ENCODE measurements at places on chromosomes 5 and 9. TPM values are rescaled to one million over a fixed set of nuclear protein-coding genes. Genes with fewer than 3 reads are reported as not detected.

Gene PCDHB16
- polyA plus RNA-seq: 7.2 TPM

Gene TAF11L5
- not detected for polyA plus RNA-seq

Gene TTC1
- 70.2 TPM for polyA plus RNA-seq

Gene TERT
- 0.17 TPM for polyA plus RNA-seq

Gene IL13
- not detected for polyA plus RNA-seq

Gene SPIN1
- 176 TPM for polyA plus RNA-seq

Gene NDST1
- polyA plus RNA-seq: 52.3 TPM

Gene KLF9
- polyA plus RNA-seq: 7.0 TPM

Gene KIF4B
- polyA plus RNA-seq: 0.33 TPM

Gene GHR
- 17.9 TPM for polyA plus RNA-seq

Gene IL4
- not detected for polyA plus RNA-seq

Gene PAXX
- polyA plus RNA-seq: 27.0 TPM

Gene PRRX2
- 1.00 TPM for polyA plus RNA-seq

Gene AK8
- 3.2 TPM for polyA plus RNA-seq

Gene GRHPR
- 146 TPM for polyA plus RNA-seq

Gene SEMA6A
- polyA plus RNA-seq: 50.9 TPM

Gene SLC25A2
- not detected for polyA plus RNA-seq

Gene TMEFF1
- 5.4 TPM for polyA plus RNA-seq

Gene OSMR
- 9.8 TPM for polyA plus RNA-seq

Gene CENPP
- polyA plus RNA-seq: 6.3 TPM

Gene SPINK13
- 0.17 TPM for polyA plus RNA-seq

Gene SPINK7
- polyA plus RNA-seq: not detected

Gene MEGF10
- polyA plus RNA-seq: 0.54 TPM

Gene ITGA1
- 63.1 TPM for polyA plus RNA-seq

Gene ADGRV1
- 10.2 TPM for polyA plus RNA-seq

Gene C1QTNF2
- polyA plus RNA-seq: 1.2 TPM

Gene FRMD3
- 26.8 TPM for polyA plus RNA-seq

Gene PCDHA12
- 0.14 TPM for polyA plus RNA-seq

Gene PDZD2
- polyA plus RNA-seq: 16.9 TPM

Gene SLC34A3
- 2.8 TPM for polyA plus RNA-seq

Gene EPB41L4A
- polyA plus RNA-seq: 20.4 TPM

Gene ACTBL2
- polyA plus RNA-seq: not detected

Gene SHISAL2B
- 0.34 TPM for polyA plus RNA-seq

Gene INSL6
- polyA plus RNA-seq: 0.19 TPM

Gene ARID3C
- polyA plus RNA-seq: not detected

Gene CDO1
- 31.0 TPM for polyA plus RNA-seq

Gene FSD1L
- 10.7 TPM for polyA plus RNA-seq

Gene OGN
- 47.4 TPM for polyA plus RNA-seq

Gene CEP120
- 21.6 TPM for polyA plus RNA-seq

Gene PKD2L2
- polyA plus RNA-seq: 0.44 TPM

Gene LRRC19
- polyA plus RNA-seq: 16.9 TPM

Gene EEIG1
- 26.6 TPM for polyA plus RNA-seq

Gene NAIP
- 18.1 TPM for polyA plus RNA-seq

Gene TRAF1
- 5.4 TPM for polyA plus RNA-seq

Data from right renal cortex interstitium (tissue), 3 donors.